ENCODE measurements at places on chromosomes 3 and 15.

DNA sequence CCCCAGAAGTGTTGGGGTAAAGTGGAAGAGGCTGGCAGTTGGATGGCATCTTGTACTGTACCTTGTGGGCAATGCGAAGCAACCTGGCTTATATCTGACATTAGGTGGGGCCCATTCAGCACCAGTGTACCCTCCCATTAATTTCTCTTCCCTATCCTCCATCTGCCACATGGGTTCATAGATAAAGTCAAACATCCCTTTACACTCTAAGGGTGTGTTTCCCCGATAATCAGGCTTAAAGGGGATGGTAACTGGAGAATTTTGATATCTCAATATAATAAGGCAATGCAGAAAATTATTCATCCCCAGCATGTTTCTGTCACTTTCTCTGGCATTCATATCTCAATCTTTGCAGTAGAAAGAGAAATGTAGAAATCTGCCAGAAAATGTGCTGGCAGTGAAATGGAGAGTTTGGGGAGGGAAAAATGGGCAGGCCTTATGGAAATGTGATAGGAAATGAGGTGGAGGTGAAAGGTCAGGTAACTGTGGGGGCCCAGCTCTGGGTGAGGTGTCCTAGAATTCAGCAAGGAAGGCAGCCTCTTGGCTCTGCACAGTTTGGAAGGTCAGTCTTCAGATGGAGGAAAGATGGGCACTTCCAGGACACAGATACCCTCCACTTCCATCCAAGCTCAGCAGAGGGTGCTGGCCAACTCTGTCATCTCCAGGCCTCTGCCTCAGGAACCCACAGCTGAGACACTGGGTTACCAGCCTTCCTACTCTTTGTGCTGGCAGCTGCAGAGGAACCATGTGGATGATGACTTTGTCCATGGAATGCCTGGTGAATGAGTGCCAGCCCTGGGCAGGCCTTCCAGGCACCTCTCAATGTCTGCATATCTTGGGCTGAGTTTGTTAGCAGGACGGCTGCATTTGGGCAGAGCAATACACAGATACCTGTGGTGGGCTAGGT lies 325.9 kb upstream of the CTDSPL start:
- DNase-seq = no peak

- DNase-seq = no peak
These were observed 84.3 kb downstream of the CHST2 start for GRCh38 chr3:143203848-143204247.

DNA sequence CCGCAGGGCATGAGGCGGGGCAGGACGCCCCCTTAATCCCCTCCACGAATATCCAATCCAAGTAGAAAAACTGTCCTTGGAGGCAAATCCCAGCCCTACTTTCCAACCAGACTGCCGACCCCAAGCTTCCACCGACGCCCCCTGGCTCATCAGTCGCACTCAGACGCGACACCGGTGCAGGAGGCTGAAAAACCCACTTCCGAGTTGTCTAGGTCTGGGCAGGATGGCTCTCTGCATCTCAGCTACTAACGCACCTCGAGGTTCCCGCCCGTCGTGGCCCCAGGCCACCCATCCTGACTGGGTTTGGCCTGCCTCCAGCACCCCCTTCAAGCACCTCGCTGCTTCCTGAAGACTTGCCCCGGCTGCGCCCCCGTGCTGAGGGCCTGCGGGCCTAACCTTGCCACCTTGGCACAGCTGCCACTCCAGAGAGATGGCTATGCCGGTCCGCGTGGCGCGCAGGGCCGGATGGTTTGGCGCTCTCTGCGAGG lies 15.5 kb downstream of the RGMA start:
- DNase-seq = no peak

- no peak for DNase-seq
These were observed 1.2 kb downstream of the CLSTN2 start for GRCh38 chr3:139935866-139936817.

- no peak for DNase-seq
These were observed 41.2 kb upstream of the SLC6A6 start for GRCh38 chr3:14361068-14361677.

- DNase-seq = no peak
These were observed 56.9 kb downstream of the LRCH3 start for GRCh38 chr3:197847866-197848401.

DNA sequence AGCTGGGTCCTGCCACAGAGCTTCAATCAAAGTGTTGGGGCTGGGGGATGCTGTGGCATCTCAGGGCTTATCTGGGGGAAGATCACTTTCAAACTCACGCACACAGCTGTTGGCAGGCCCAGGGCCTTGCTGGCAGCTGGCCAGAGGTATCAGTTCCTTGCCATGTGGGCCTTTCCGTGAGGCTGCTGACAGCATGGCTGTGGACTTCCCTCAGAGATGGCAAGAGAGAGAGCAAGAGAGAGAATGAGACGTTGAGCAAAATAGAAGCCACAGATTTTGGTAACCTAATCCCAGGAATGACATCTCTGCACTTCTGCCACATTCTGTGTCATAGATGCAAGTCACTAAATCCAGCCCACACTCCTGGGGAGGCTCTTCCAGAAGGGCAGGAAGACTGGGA lies 91.0 kb downstream of the TPRG1 start:
- no peak for DNase-seq

- DNase-seq = no peak
These were observed 16.0 kb downstream of the SLC51A start for GRCh38 chr3:196232154-196232881.

GRCh38 chr3:195111319-195111705 lies 159.6 kb downstream of the XXYLT1 start:
- DNase-seq = no peak

DNA sequence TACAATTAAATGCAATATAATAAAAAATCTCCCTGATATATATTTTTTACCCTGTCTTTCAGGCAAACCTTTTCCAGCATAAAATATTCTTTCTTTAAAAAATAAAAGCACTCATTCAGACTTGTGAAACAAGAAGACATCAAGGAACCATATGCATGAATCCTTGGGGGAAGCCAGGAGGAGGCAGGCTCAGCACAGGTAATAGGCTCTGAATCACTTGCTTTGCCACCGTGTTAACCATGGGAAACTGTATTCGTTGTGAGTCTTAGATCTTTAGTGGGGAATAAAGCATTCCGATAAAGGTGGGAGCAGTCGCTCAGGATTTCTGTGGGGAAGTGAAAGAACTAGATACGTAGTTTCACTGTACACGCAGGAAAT lies 42.4 kb downstream of the FBN1 start:
- DNase-seq = no peak

DNA sequence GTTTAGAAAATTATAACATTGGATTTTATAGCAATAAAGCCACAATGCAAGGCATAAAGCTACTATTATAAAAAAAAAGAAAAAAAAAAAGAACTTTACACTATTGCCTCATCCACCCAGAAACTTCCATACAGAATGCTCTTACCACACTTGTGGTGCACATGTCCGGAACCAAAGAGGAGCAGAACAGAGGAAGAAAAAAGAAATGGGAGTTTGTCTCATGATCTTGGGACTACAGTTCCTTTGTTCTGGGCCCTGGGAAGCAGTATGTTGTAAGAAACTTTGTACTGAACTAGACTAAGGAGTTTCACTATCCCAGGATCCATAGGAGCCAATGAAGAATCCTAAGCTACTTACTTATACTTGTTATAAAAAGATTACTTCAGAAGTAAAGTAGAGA lies 36.1 kb downstream of the FMN1 start:
- no peak for DNase-seq

GRCh38 chr3:183210341-183210740 lies 42.7 kb upstream of the B3GNT5 start:
- no peak for DNase-seq

DNA sequence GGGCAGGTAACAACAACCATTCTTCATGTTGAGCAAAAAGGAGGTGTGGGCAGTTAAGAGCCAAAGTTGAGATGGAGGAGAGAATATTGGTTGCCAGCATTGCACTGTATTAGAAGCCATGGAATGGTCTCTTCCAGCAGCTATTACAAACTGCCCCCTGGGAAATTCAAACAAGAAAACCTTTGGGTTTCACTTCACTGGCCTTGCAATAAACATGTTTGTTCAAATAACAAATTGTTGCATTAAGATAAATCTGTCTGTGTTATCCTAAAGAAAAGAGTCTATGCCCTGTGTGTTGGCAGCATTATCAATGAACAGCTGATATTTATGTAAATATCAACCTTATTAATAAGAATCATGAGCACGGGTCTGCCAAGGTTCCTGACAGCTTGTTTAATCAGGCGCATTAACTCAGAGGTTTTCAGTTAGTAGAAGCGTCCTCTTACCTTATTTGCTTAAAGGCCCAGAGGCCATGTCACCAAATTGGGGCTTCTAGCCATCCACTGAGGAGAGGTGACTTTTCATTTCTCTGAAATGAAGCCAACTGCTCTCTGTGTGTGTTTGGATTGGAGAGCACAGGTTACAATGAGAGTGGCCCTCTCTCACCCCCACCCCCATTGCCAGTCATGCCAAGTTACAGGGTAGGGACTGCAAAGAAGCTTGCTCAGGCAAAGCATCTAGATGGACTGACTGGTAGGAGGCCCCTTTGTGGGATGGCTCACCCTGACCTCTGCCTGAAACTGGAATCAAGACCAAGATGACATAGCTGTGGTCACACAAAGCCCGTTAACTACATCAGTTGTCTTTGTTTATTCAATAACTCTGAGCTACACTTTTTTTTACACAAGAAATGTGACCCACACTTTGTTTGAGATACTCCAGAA lies 10.5 kb downstream of the FILIP1L start:
- DNase-seq = no peak

DNA sequence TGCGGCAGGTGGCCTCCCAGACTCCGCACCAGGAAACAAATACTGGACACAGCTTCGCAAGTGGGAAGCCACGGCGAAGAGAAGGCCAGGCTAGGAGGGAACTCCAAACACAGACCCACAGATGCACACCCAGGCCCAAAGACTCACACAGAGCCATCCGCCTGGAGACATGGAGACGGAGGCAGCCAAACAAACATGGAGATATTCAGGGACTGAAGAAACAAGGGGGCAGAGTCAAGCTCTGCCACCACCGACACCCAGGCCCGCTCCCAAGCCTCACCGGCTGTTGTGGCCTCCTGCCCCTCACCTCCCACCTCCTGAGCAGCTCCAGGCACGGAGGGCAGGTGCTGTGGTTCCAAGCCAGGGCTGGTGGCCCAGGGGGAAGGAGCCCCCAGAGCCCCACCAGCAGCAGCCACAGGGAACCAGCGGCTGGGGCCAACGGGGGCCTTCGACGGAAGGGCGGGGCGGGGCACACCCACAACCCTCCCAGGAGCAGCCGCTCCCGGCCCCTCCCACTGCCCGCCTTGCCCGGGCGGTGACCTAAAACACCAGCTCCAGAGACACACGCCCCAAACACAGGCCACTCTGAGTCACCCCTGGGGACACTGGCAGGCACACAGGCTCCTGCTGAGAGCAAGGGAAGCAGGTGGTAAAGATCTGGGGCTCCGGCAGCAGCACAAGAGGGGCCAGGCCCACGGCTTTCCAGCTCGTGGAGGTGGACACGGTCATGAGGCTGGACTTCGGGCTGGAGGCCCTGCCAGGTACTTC lies 31.9 kb downstream of the TNK2 start:
- DNase-seq = peak; percentile 13

- no peak for DNase-seq
These were observed 230.9 kb downstream of the NSUN3 start for GRCh38 chr3:94293793-94294195.

DNA sequence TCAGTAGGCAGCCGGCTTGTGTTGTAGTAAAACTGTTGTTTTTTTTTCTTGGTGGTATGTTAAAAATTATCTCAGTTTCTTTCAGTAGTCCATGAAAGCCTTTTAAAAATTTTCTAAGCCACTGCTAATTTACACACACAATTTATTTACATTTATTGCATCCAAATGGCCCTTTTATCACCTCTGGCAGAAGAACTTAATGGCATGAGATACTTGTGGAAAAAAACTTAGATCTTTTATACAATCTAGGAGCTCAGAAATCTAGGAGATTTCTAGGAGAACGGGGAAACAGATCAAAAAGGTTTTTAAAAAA lies 1.4 kb downstream of the PPP2R3A start:
- no peak for DNase-seq

DNA sequence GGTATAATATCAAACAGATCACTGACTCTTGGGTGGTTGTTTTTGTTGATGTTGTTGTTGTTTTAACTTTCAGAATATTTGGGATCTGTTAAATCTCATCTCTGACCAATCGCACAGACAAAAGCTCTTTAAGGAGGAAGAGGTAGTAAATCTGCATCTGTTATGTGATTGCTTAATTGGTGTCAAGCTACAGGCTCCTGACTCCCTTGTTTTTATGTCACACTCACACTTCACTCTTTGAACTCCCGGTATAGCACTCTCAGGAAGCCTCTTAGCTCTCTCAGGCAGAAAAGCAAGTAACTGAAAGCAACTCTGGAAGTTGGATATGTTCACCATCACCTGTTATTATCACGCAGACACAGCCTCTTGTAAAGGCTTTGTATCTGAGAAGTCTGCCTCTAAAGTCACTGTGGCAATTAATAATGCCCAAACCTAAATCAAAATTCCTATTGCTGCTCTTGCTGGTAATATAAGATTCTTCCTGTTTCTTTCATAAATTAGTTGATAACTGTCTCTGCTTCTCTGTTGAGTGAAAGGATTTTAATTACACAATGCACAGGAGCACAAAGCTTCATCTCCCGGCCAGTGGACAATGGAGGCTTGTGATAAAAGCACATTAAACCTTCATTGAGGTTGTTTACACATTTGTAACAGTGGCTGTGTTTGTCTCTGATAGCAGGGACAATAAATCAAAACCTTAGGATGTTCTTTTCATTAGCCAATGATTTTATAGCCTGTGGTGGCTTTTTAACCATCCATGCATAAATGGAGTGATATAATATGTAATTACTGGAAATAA lies 576.7 kb downstream of the MFSD1 start:
- DNase-seq = no peak

Data from activated CD4-positive, alpha-beta T cell treated with anti-CD3 and anti-CD28 coated beads, Interleukin-2, amount 50 U/mL, for 1 hour (primary cell).